ENCODE measurements at places on chromosomes 3 and 15. TPM values are rescaled to one million over a fixed set of nuclear protein-coding genes. Genes with fewer than 3 reads are reported as not detected.

Gene HHATL
- not detected for total RNA-seq

DNA sequence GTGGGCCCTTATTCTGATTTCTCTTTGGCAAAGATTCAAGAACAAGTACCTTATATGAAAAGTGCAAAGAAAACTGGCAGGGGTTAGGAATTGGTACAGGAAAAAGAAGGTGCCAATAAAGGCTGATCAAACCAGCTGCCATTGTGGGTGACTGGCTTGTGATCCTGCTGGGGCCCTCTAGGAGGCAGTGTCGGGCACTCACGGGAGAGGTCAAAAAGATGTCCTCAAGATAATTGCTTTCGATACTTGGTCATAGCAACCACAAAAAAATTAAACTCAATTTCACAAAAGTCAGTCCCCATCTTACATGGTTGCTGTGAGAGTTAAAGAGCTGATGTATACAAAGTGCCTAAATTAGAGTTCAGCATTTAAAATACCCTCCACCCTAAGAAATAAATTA lies 31.0 kb upstream of the CAV3 start:
- no peaks in the 10 kb centered on the region for H3K27me3 ChIP-seq
- no peak overlapping the region for H3K27ac ChIP-seq
- DNase-seq: peak; percentile 14
- no peaks in the 10 kb centered on the region for H3K36me3 ChIP-seq
- no peaks in the 10 kb centered on the region for H3K4me1 ChIP-seq

Gene KCNMB3
- 0.29 TPM for total RNA-seq

Gene FAM107A
- not detected for total RNA-seq

DNA sequence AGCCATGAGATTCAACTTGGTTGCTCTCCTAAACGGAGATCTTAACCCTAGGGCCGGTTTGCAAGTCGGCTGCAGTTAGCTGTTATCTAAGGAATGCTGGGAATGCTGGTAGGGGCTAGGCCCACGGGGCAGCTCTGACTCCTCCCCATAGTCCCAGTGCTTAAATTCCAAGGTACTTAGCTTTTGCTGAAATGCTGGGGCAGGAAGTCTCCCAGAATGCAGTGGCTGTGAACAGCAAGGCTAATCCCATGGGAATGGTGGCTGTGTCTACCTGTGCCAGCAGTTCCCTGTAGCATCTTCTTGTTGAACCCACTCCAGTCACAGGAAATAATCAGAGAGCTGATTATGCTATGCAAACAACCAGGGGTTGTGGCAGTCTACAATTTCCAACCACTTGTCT lies 102.5 kb upstream of the TJP1 start:
- no peak overlapping the region for H3K27ac ChIP-seq
- no peaks in the 10 kb centered on the region for H3K36me3 ChIP-seq
- no peak for DNase-seq

Gene ITGB5
- total RNA-seq: 0.59 TPM

DNA sequence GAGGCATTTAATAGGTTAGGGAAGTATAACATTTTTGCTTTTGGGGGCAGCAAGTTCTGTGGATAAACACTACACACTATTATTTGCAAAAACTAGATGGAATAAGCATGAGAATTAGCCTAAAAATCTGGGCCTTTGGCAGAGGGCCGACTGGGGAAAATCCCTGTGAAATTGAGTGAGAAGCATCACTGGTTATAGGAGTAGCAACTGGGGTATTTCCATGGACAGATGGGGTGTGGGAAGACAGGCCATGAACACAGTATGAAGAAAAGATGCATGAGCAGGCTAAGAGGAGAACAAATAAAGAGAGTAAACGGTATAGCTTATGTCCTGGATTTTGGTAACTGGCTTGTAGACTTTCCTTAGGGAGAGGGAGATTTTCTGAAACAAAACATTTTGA lies 32.9 kb upstream of the CSPG5 start:
- H3K36me3 ChIP-seq: peaks cover 23% of the 10 kb centered on the region
- no peak overlapping the region for H3K4me3 ChIP-seq
- H3K27ac ChIP-seq: no peak overlapping the region
- DNase-seq: no peak
- H3K27me3 ChIP-seq: no peaks in the 10 kb centered on the region

GRCh38 chr3:149917124-149917667 lies 53.5 kb downstream of the PFN2 start:
- no peaks in the 10 kb centered on the region for H3K27me3 ChIP-seq
- H3K36me3 ChIP-seq: peaks cover 27% of the 10 kb centered on the region
- H3K27ac ChIP-seq: no peak overlapping the region
- no peak for DNase-seq

DNA sequence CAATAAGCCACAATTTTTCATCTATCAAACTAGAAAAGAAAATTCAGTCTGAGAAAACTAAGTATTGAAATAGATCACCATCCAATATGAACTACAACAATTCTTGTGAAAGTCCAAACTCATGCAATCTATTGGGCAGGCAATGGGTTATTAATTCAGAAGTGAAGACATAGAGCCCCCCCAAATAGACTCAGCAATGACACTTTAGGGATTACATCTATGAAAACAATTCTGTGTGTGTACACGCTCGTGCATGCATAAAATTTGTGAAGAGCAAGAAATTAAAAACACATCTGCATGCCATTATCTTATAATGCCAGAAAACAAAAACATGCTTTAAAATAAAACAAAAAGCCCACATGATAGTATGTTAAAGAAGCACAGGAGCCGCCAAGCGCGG lies 151.3 kb downstream of the NR1I2 start:
- H3K36me3 ChIP-seq: peaks cover 8% of the 10 kb centered on the region
- no peak for DNase-seq
- peaks cover 40% of the 10 kb centered on the region for H3K4me1 ChIP-seq
- H3K27me3 ChIP-seq: no peaks in the 10 kb centered on the region
- H3K4me3 ChIP-seq: no peak overlapping the region

DNA sequence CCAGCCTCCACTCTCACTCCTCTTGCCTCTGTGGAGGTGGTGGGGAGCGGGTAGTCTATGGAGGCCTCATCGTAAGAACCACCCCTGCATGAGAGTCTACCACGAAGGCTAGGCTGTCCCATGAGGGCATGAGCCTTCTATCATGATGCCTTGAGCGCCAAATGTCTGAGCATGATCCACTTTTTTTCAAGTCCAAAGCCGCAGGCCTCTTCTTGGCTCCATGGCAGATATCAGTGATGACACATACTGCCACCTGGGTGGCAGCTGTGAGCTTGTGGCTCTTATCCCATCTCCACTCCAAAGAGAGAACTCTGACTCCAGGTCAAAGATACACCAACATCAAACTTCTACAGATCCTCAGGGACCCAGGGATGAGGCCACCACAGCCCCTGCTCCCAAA lies 13.5 kb downstream of the POC1A start:
- peaks cover 4% of the 10 kb centered on the region for H3K4me1 ChIP-seq
- no peak for DNase-seq

Gene CCR9
- total RNA-seq: not detected

- no peak for DNase-seq
- no peaks in the 10 kb centered on the region for H3K27me3 ChIP-seq
- H3K36me3 ChIP-seq: no peaks in the 10 kb centered on the region
- peaks cover 18% of the 10 kb centered on the region for H3K4me1 ChIP-seq
- no peak overlapping the region for H3K27ac ChIP-seq
Measured at GRCh38 chr3:183303690-183304089, 50.6 kb downstream of the B3GNT5 start.

Gene GOLGA8T
- not detected for total RNA-seq

Gene BNC1
- not detected for total RNA-seq

Gene SLC15A2
- total RNA-seq: 0.49 TPM

DNA sequence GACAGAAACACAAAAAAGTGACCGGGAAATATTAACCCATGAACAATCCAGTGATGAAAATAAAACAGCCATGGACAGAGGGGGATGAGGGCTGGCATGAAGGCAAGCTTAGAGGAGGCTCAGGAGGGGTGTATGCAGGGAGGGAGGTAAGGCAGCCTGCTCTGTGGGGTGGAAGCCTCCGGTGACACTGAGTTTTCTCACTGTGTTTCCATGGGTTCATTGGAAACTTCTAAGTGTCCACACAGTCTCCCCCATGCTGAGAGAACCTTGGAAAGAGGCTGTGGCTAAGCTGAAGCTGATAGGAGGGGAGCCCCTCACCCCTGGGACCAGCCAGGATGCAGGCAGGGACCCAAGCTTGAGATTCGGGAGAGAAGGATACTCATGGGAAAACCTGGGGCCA lies 6.8 kb upstream of the SKOR1 start:
- H3K4me3 ChIP-seq: no peak overlapping the region
- peaks cover 22% of the 10 kb centered on the region for H3K4me1 ChIP-seq
- no peak for DNase-seq
- no peaks in the 10 kb centered on the region for H3K36me3 ChIP-seq

All from activated naive CD4-positive, alpha-beta T cell treated with anti-CD3 and anti-CD28 coated beads for 36 hours (primary cell).